Activated naive CD8-positive, alpha-beta T cell treated with anti-CD3 and anti-CD28 coated beads, Interleukin-2, amount 10 ng/mL, durations not matched to agents 7 days and 5 days (primary cell): ENCODE measurements at places on chromosomes 7 and 10. TPM values are rescaled to one million over a fixed set of nuclear protein-coding genes. Genes with fewer than 3 reads are reported as not detected.

GRCh38 chr7:121480566-121481335, 84.6 kb upstream of the FAM3C start:
- H3K4me3 ChIP-seq, result no peak overlapping the region
- no peaks in the 10 kb centered on the region for H3K27me3 ChIP-seq
- no peak for DNase-seq
- H3K4me1 ChIP-seq, result peaks cover 2% of the 10 kb centered on the region

DNA sequence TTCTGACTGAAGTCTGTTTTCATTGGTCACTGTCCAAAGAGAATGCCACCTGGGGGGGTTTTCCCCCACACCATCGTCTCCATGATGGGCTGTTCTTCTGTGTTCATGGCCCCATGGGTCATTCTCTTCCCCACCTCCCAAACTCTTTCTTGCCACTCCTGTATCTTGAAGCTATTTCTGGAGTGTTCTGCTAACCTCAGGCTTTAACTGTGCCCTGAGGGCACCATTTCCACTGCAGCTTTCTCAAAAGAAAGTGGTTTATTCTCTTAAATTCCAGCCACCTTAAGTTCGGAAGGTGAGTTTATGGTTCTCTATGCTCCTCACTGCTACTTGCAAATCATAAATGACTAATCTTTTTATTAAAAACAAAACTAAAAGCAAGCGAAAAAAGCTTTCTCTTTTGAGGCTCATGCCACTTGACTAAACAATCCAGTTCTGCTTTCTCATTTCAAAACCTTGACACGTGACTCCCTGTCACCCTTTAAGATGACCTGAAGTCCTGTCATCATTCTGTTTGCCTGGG, 7.4 kb upstream of the APBB1IP start:
- H3K4me3 ChIP-seq, result peak overlapping the region; percentile 17
- H3K36me3 ChIP-seq, result peaks cover 2% of the 10 kb centered on the region
- H3K27ac ChIP-seq, result peak overlapping the region; percentile 80
- DNase-seq, result no peak
- no peaks in the 10 kb centered on the region for H3K27me3 ChIP-seq

DNA sequence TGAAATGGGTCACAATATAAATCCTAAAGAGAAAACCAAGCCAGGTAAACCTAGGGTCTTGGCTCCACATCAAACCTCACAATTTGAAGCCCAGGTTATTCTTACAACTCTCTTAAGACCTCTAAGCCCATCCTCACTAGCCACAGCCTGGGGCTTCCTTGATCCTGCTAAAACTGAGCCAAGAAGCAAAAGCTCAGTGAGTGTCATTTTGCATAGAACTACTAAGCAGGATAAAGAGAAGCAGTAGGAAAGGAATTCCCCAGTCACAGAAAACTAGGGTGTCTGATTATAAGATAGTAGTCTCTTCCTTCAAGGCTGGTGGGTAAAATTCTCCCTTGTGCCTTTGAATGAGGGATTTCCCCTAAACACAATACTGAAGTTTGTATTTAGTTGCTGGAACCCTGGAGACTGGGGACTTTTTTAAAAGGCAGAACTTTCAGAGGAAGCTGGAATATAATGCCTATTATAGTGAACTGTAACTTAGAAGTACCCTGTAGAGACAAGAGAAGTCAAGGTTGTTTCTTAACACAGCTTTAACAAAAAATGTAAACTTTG, 196.6 kb upstream of the KIAA1217 start:
- H3K27ac ChIP-seq, result no peak overlapping the region
- no peaks in the 10 kb centered on the region for H3K36me3 ChIP-seq
- H3K4me3 ChIP-seq, result no peak overlapping the region
- no peaks in the 10 kb centered on the region for H3K4me1 ChIP-seq

- no peaks in the 10 kb centered on the region for H3K27me3 ChIP-seq
- no peak for DNase-seq
- no peak overlapping the region for H3K4me3 ChIP-seq
- no peaks in the 10 kb centered on the region for H3K4me1 ChIP-seq
Observed at GRCh38 chr7:120303105-120303504, 30.1 kb downstream of the KCND2 start.

- peak overlapping the region; percentile 97 for H3K27ac ChIP-seq
- no peak for DNase-seq
- H3K4me1 ChIP-seq, result peaks cover 81% of the 10 kb centered on the region
- H3K4me3 ChIP-seq, result peak overlapping the region; percentile 37
Observed at GRCh38 chr7:149868623-149869290, 5.0 kb upstream of the ATP6V0E2 start.

DNA sequence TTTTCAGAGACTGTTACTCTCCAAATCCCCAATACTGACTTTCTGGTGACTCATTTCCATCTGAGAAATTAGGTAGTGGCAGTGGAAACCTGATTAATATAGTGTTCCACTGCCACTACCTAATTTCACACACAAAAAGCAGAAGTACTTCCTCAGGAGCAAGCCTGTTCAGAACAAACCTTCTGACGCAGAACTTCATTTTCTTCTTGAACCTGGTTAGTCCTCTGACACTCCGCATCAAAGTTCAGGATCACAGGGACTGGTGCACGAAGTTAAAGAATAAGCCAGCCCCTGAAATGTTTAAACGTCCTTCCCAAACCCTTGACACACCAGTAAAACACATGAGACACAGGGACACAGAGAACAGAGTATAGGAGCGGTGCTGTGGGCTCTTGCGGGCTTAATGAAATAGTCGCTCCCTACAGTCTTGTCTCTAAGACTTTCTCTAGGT, 4.4 kb downstream of the WDR91 start:
- H3K4me3 ChIP-seq, result no peak overlapping the region
- H3K36me3 ChIP-seq, result peaks cover 10% of the 10 kb centered on the region
- peaks cover 1% of the 10 kb centered on the region for H3K27me3 ChIP-seq
- H3K27ac ChIP-seq, result no peak overlapping the region
- peaks cover 17% of the 10 kb centered on the region for H3K4me1 ChIP-seq
- DNase-seq, result no peak

GRCh38 chr10:5502571-5503476, 3.5 kb upstream of the CALML5 start:
- H3K36me3 ChIP-seq, result no peaks in the 10 kb centered on the region
- H3K4me3 ChIP-seq, result no peak overlapping the region
- H3K4me1 ChIP-seq, result peaks cover 2% of the 10 kb centered on the region
- peak; percentile 15 for DNase-seq

GRCh38 chr10:111773950-111774349, 409.6 kb downstream of the GPAM start:
- H3K27me3 ChIP-seq, result no peaks in the 10 kb centered on the region
- no peak overlapping the region for H3K4me3 ChIP-seq
- H3K36me3 ChIP-seq, result no peaks in the 10 kb centered on the region

GRCh38 chr7:14995774-14996173, 93.2 kb upstream of the DGKB start:
- no peak overlapping the region for H3K4me3 ChIP-seq
- DNase-seq, result no peak
- no peak overlapping the region for H3K27ac ChIP-seq
- H3K36me3 ChIP-seq, result no peaks in the 10 kb centered on the region
- no peaks in the 10 kb centered on the region for H3K4me1 ChIP-seq

- peaks cover 77% of the 10 kb centered on the region for H3K4me1 ChIP-seq
- peaks cover 9% of the 10 kb centered on the region for H3K36me3 ChIP-seq
- H3K27me3 ChIP-seq, result no peaks in the 10 kb centered on the region
- peak overlapping the region; percentile 71 for H3K4me3 ChIP-seq
- peak overlapping the region; percentile 89 for H3K27ac ChIP-seq
Observed at GRCh38 chr7:100543586-100543985, 4.6 kb downstream of the AGFG2 start.

- H3K4me1 ChIP-seq, result peaks cover 10% of the 10 kb centered on the region
- peak; percentile 87 for DNase-seq
- peak overlapping the region; percentile 95 for H3K4me3 ChIP-seq
- no peaks in the 10 kb centered on the region for H3K27me3 ChIP-seq
Observed at GRCh38 chr7:97971990-97972943, 17.7 kb downstream of the OCM2 start.

DNA sequence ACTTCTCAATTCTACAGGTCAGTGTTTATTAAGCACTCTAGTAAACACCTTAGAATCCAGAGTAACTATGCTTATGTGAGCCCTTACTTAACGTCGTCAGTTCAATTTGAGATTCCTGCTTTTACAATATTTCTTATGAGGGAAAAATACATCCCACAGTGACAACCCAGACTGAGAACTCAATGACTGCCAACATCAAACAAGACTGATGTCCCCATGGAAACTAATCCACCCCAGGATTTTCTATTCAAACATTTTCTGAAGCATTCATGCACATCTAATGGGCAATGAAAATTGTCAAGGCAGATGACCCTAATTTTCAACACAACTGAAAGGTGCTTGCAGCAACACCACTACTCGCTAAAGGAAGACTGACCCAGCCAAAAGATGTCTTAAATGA, 67.0 kb downstream of the ATE1 start:
- peaks cover 2% of the 10 kb centered on the region for H3K4me1 ChIP-seq
- no peak overlapping the region for H3K4me3 ChIP-seq
- no peak overlapping the region for H3K27ac ChIP-seq
- peaks cover 32% of the 10 kb centered on the region for H3K36me3 ChIP-seq
- H3K27me3 ChIP-seq, result no peaks in the 10 kb centered on the region

GRCh38 chr10:121405096-121405495, 193.1 kb downstream of the FGFR2 start:
- DNase-seq, result no peak
- no peaks in the 10 kb centered on the region for H3K4me1 ChIP-seq
- no peak overlapping the region for H3K27ac ChIP-seq
- no peak overlapping the region for H3K4me3 ChIP-seq
- no peaks in the 10 kb centered on the region for H3K27me3 ChIP-seq

GRCh38 chr10:29926693-29927048, 132.7 kb downstream of the JCAD start:
- no peak for DNase-seq
- peaks cover 7% of the 10 kb centered on the region for H3K27me3 ChIP-seq
- no peak overlapping the region for H3K4me3 ChIP-seq
- H3K36me3 ChIP-seq, result no peaks in the 10 kb centered on the region
- H3K27ac ChIP-seq, result no peak overlapping the region

- no peaks in the 10 kb centered on the region for H3K4me1 ChIP-seq
- no peak overlapping the region for H3K4me3 ChIP-seq
- H3K27me3 ChIP-seq, result no peaks in the 10 kb centered on the region
- no peak for DNase-seq
- H3K36me3 ChIP-seq, result peaks cover 20% of the 10 kb centered on the region
- H3K27ac ChIP-seq, result no peak overlapping the region
Observed at GRCh38 chr7:67311901-67312300, 315.3 kb downstream of the TYW1 start.

DNA sequence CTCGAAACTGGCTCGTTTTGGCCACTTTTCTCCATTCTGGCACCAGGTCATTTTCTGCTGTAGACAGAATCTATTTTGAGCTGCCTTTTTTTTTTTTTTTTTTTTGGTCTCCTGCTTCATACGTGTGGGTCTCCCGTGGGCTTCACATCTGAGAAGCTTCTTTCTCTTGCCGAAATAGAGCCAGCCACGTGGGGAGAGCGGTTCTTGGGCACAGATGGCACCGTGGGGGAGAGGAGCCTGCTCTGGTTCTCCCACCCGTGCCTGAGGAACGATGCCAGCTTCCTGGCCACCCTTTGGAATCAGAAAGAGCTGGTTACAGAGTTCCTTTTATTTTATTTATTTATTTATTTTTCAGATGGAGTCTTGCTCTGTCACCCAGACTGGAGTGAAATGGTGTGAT, 48.7 kb upstream of the OCM2 start:
- no peaks in the 10 kb centered on the region for H3K36me3 ChIP-seq
- peaks cover 5% of the 10 kb centered on the region for H3K27me3 ChIP-seq
- no peak overlapping the region for H3K27ac ChIP-seq
- no peaks in the 10 kb centered on the region for H3K4me1 ChIP-seq
- no peak for DNase-seq

GRCh38 chr7:100972002-100972347, 2.6 kb downstream of the MUC12 start:
- H3K36me3 ChIP-seq, result no peaks in the 10 kb centered on the region
- H3K4me1 ChIP-seq, result peaks cover 2% of the 10 kb centered on the region
- no peak overlapping the region for H3K4me3 ChIP-seq

DNA sequence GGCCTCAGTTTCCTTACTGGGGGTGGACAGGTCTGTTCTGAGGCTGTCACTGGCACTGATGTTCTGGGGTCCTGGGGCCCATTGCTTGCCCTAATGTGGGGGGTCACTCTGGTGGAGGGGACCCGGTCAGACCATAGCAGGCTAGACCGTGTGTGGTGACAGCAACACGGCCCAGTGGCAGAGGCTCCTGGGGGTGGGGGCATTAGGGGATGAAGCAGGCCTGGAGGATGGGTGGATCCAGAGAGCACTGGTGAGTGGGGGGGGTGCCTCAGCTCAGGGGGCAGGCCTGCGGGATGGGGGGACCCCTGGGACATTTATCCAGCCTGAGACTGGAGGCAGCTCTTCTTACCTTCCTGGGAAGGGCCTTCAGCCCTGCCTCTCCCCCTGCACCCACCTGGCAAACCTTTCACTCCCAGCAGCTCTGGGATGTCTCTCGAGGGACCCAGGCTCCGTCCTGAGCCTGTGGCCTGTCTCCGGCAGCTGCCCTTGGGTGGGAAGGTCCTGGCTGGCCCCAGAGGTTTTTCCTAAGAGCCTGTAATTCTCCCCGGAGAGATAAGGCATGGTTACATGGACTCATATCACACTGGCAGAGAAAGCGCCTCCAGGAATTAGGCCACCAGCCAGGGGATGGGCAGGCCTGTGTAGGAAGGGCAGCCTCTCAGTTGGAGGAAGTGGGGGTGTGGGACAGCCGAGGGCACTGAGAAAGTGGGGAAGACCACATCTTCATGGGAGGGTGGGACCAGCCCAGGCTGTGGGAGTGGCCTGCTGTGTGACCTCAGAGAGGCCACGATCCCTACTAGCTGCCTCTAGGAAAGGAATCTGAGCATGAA, 147.7 kb downstream of the UBE2H start:
- H3K36me3 ChIP-seq, result no peaks in the 10 kb centered on the region
- H3K4me3 ChIP-seq, result no peak overlapping the region
- H3K4me1 ChIP-seq, result no peaks in the 10 kb centered on the region

DNA sequence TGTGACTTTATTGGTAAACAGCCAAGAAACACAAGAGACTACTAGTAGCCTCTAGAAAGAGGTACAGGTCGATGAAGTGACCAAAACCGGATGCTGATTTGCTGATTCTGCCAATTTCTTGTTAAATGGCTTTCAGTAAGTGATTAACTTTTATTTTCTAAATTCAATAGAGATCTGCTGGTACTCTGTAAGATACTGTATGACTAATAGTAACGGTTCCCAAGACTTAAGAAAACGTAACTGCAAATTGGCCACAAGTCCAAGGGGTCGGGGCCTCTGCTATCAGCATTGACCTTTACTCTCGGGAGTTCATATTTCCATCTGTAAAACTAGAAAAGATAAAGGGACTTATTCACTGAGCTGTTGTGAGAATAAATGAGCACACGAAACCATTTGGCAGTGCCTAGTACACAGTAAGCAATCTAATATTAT, 1.4 kb downstream of the FAM3C start:
- no peak overlapping the region for H3K27ac ChIP-seq
- H3K36me3 ChIP-seq, result peaks cover 11% of the 10 kb centered on the region
- H3K4me1 ChIP-seq, result peaks cover 18% of the 10 kb centered on the region

Gene SPDYE1
- not detected for total RNA-seq

Gene CHN2
- total RNA-seq, result 6.5 TPM

Gene METTL27
- total RNA-seq, result 0.69 TPM

Gene PCDH15
- total RNA-seq, result not detected

Gene CYP26A1
- 0.31 TPM for total RNA-seq

Gene SEC61A2
- total RNA-seq, result 14.5 TPM

Gene SEPHS1
- 43.8 TPM for total RNA-seq

Gene YKT6
- total RNA-seq, result 62.4 TPM

Gene ANKRD2
- total RNA-seq, result not detected

Gene SEPTIN14
- total RNA-seq, result not detected
